Activated CD8-positive, alpha-beta memory T cell treated with anti-CD3 and anti-CD28 coated beads for 1 hour (primary cell): ENCODE measurements at places on chromosomes 16 and 17.

- no peak for DNase-seq
Observed at GRCh38 chr16:55470533-55471371, 8.2 kb upstream of the MMP2 start.

GRCh38 chr16:27712251-27712711 is 162.3 kb downstream of the KATNIP start:
- DNase-seq: no peak

- no peak for DNase-seq
Observed at GRCh38 chr16:11049396-11050059, 105.2 kb downstream of the CLEC16A start.

- DNase-seq: no peak
Observed at GRCh38 chr16:3155972-3156371, 21.1 kb downstream of the ZNF213 start.

DNA sequence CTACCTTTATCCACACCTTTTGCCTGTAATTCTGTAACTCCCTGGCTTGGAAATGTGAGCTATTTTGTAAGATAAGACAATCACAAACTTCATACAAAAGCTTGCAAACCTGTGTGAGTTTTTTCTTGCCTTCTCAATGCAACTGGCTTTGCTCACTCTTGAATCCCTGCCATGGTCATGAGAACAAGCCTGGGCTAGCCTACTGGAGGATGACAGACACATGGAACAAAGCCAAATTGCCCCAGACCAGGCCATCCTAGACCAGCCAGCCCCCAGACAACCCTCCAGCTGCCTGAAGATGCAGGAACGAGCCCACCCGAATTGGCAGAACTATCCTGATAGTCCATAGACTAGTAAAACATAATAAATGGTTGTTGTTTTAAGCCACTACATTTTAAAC is 466.6 kb upstream of the ERCC4 start:
- no peak for DNase-seq

DNA sequence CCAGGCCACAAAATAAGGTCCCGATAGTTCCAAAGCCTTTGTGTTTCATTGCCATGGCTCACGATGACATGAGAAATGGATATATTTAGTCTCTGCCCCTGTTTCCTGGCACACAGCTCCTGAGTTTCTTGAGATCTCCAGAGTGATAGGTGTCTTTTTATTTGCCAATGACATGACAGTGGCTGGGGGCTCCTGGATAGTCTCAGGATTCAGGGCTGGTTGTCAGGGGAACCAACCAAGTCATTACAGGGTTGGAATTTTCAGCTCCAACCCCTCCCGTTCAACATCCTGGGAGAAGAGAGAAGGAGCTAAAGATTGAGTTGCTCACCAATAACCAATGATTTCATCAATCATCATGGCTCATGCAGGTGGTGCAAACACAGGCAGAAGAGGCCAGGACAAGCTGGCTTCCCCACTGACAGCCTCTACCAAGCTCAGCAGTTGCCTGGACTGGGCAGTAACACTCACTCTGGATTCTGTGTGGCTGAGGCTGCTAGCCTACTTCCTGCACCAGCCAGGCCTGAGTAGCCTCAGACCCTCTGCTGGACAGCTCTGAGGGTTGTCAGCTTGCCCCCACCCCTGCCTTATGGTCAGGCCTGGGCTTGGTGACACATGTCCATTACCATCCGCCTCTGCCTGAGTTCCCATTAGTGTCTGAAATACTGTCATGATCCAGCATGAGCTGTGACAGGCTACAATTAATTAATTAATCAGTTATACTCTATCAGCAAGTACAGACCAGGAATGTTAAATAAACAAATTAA is 534.4 kb upstream of the CDH5 start:
- no peak for DNase-seq

GRCh38 chr16:56965149-56966092 is 3.7 kb downstream of the CETP start:
- DNase-seq: no peak

- DNase-seq: no peak
Observed at GRCh38 chr17:73984941-73985340, 218.5 kb upstream of the RPL38 start.

- DNase-seq: no peak
Observed at GRCh38 chr17:74190154-74190553, 13.3 kb upstream of the RPL38 start.

DNA sequence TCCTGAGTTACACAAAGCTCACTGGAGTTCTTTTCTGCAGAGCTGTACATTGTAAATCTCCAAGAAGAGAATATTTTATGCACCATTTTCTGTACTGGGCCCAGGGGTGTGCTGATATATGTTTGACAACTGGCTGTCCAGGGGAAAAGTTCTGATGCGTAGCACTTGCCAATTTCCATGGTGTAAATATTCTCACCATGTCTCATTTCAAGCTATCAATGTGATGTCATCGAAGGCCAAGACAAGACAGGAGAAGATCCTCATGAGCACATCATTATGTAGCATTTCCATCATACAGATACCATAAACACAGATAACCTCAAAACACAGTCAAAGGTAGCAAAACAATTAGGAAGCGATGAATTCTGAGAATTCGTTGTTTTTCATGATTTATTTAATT is 18.9 kb downstream of the CDH5 start:
- DNase-seq: no peak

DNA sequence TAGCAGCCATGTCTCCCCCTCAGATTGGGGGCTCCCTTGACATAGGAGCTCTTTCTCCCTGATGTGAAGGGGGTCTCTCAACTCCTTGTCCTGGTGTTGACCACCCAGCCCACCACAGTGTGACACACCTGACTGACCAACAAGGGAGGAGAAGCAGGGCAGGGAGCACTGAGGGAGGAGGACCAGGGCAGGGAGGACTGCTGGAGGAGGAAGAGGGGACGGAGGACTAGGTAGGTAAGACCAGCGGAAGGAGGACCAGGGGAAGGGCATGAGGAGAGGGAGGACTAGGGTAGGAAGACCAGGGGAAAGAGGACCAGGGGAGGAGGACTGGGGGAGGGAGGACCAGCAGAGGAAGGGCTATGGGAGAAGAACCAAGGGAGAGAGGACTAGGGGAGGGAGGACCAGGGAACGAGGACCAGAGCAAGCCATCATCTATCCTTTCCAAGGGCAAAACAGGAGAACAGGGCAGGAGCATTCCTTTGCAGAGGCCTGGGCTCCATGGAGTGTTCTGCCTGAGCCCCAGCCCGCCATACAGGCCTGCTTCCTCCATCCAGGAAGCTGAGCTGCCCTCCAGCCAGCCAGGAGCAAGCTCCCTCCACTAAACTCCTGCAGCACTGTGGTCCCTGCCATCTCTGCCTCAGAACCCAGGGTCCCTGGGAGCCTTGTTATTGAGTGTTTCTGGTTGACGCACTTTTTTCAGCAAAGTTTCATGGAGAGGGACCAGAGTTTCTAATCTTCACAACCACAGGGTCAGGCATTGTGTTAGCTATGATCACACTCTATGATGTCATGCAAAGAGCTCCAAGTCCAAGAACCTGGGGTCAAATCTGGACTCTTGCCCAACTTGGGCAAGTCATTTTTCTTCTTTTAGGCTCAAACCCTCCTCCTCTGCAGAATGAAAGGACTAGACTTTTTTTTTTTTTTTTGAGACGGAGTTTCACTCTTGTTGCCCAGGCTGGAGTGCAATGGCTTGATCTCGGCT is 15.4 kb upstream of the KRT17 start:
- DNase-seq: no peak

- DNase-seq: no peak
Observed at GRCh38 chr16:80802138-80802537, 2.3 kb downstream of the CDYL2 start.

DNA sequence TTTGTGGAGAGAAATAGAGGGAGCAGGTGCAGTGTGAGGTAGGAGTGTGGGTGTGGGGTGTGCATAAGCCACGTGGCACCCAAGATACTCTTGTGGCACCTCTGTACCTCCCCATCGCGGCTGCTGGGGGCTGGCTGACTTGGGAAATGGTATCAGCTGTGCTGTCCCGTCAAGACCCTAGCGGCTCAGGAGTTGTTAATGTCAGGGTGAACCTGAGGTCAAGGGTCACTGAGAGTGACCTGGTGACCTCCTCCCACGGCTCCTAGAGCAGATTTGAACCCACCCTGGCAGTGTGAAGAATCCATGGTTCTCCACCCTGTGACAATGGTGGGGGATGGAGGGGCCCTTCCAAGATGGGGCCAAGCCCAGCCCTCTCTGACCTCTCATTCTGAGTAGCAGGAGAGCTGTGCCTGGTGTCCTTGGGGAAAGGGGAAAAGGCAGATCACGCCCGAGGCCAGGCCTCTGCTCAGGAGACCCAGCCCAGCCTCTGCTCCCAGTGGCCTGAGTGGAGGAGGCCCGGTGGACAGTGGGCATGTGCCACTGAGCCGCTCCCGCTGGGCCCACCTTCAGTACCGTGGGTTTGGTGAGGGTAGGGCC is 3.0 kb upstream of the WFIKKN2 start:
- DNase-seq: no peak

DNA sequence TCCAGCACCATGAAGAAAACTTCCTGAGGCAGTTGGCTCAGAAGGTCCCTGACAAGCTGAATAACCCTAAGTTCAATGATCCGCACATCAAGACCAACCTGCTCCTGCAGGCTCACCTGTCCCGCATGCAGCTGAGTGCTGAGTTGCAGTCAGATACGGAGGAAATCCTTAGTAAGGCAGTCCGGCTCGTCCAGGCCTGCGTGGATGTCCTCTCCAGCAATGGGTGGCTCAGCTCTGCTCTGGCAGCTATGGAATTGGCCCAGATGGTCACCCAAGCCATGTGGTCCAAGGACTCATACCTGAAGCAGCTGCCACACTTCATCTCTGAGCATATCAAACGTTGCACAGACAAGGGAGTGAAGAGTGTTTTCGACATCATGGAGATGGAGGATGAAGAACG is 88.4 kb upstream of the SMURF2 start:
- no peak for DNase-seq

DNA sequence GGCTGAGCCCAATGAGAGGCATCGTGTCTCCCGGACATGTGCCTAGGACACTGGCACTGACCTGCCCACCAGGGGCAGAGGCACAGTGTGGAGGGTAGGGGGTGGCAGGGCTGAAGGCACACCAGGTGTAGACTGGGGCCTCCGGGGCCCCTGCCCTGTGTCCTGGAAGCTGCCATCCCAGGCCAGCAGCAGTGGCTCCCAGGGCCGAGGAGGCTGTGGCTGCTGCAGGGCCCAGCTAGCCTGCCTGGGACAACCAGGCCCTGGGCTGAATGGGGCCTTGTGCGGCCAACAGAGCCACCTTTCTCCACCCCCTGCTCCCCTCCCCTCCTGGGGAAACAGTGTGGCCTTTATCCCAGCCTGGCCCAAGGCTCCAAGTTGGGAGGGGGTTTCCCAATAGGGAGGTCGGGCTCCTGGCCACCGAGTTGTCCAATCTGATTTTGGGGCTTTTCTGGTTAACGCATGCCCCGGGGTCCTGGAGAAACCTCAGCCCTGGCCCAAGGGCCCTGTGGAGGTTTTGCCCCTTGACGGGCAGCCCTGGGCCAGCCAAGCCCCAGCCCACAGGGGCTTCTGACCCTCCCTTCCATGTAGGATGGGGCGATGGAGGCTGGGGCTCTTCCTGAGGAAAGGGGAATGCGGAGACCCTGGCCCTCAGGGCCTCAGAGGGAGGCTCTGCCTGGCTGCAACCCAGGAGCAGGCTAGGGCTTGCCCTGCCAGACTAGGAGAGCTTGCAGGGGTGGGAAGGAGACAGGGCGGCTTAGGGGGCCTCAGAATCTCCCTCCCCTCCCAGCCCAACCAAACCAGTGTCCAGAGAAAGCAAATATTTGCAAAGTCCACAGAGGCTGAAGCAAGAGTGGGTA is 4.2 kb downstream of the MTSS2 start:
- no peak for DNase-seq

DNA sequence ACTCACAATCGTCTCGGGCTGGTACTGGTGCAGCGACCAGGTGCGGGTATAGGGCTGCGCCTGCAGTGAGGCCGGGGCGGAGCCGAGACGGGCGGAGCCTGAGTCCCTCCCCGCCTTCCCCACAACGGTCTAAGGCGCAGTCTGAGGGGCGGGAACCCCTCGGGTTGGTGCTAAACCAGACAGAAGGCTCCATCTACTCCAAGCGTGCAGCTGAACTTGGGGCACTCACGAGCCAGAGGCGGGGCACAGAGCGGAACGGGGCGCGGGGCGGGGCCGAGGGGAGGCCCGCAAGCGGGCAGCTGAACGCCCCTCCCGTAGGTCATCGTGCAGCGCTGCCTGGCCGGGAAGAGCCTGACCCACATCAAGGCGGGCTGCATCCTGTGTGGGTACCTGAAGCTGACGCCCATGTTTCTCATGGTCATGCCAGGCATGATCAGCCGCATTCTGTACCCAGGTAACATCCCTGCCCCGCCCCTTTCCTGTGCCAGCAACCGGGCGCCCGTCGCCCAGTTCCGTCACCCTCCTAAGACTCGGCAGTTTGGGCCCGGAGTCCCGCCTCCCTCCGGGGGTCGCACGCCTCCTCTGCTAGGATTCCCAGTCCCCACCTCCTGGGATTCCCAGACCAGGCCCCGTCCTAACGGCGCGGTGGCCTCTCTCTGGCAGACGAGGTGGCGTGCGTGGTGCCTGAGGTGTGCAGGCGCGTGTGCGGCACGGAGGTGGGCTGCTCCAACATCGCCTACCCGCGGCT is 5.0 kb downstream of the SLC5A2 start:
- DNase-seq: peak; percentile 54

- no peak for DNase-seq
Observed at GRCh38 chr16:3754081-3754703, 36.9 kb upstream of the TRAP1 start.

DNA sequence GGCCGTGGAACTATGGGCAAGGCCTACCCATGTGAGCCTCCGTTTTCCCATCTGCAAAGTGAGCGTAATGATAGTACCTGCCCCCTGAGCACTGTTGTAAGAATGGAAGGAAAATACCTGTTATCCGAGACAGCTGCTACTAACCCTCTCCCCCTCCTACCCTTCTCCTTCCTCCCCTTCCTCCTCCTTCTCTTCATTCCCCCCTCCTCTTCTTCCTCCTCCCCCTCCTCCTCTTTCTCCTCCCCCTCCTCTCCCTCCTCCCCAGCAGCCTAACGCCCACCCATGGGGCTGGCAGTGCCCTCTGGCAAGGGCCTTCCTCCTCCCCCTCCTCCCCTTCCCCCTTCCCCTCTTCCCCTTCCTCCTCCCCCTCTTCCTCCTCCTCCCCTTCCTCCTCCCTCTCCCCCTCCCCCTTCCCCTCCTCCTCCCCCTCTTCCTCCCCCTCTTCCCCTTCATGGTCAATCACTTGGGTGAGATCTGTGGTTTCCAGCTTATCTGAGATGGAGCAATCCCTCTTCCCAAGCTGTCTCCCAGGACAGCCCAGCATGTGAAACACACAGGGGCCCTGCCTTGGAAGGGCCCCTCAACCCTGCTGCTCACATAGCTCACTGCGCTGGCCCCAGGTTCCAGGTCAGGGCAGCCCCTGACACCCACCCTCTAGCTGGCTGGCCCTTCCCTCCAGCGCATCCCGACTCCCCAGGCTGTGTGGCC is 6.4 kb downstream of the ZFPM1 start:
- DNase-seq: no peak

- DNase-seq: no peak
Observed at GRCh38 chr17:41939693-41940090, 9.3 kb downstream of the ODAD4 start.

DNA sequence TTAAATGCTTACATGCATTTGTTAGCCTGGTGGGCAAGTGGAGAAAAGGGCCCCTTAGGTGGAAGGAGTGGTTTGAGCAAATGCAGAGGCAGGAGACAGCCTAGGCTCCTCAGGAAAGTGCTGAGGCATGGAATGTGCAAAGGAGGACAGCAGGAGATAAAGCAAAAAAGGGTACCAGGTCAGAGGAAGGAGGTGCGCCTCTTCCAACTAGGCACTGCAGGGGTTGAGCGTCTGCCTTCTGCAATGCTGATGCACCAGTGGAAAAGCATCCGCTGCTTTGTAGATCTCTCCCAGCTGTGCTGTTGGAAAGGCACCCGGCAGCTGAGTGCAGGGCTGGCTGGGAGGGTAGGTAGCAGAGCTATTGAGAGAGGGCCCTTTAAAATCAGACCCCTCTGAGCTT is 287.0 kb upstream of the XYLT1 start:
- no peak for DNase-seq

- no peak for DNase-seq
Observed at GRCh38 chr17:58315281-58315711, 13.3 kb downstream of the TSPOAP1 start.
